Kidney capillary endothelial cell (primary cell): ENCODE measurements at places on chromosomes 11 and 22.
A peak's percentile ranks its signal among the peaks of the same experiment; 100 is the strongest.

DNA sequence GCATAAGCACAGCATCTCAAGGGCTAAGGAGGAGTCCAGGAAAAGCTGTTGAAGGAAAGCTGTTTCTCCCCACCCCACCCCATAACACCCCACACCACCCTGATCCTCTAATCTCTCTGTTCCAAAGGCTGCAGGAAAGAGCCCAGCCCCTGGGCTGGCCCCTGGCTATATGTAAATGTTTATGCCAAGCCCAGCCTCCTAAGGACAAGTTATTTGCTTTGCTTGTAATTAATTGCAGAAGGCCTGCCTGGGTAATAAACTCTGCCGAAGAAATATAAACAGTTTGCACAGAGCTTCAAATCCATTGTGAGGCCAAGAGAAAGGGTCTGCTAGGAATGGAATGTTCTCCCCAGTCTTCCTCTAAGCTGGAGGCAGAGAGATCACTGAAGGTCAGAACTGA is 21.2 kb downstream of the ARRB1 start:
- DNase-seq, result no peak

DNA sequence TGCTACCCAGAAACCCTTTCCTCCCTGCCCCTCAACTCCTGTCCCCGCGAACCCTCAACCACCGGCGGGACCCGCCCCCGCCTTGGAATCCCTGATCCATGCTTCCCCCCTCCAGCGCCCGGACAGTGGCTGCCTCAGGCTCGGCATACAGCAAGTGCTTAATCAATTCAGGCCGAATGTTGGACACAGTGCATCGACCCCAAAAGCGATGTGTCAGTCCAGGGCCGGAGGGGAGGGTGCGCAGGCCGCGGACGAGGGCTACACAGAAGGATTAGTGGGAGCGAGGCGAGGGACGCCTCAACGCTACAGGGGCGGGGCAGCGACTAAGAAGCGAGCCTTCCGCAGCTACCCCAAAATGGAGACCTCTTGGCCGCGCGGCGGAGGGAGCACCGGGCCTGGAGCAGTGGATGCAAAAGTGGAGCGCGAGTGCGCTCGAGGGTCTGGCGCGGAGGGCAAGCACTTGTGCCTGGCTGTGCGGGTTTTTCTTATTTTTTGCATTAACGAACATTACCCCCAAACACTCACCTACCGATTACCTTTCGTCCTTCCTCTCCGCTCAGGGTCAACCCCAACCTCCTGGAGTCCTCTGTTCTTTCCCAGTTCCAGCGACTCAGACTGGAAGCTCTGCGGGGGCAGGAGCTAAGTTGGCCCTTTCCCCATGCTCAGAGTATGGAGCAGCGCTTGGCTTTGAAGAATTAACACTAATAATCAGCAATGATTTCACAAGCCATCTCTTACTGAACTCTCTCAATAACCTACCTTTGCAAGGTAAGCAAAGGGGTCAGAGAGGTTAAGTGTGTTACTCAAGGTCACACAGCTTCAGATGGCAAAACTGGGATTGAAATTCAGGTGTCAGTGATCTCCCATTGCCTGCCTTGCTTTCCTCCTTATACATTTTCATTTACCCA is 30.0 kb upstream of the WNT11 start:
- peak; percentile 26 for DNase-seq

DNA sequence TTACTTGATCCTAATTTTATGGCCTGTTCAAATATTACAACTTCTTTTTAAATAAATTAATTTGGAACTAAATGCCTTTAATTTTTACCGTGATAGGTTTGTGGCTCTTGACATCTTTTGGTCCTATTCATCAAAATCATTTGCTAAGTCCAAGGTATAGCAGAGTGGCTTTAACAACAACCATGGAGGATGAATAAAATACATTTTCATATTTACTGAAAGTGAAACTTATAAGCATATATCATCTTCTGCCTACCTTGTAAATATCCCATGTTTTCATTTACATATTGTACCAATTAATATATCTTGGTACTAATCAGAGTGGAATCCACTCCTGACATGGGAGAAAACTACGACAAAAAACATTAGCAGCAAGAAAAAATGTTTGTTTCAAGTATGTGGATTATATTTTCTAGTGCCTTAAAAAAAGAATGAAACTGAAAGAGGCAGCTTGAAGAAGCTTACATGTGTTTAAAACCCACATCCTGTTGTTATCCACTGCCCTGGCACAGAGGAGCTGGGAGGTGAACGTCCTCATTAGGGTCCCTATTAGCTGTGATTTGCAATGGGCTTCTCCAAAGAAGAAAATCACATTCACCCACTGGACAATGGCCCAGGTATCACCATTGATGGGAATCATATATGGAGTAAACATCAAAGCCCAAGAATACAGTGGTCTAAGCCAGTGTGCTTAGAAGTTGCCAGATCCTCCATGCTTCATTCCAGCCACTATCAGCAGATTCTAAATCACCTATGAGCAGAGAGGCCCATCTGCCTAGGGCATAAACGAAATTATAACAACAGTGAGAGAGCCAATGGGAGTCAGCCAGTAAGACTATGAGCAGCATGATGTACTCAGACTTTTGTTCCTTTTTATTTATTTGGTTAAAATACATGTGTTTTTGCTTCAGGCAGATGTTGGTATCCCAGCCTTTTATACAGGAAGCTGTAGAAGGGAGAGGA is 84.7 kb downstream of the MAML2 start:
- no peak for DNase-seq

GRCh38 chr11:36093548-36093947 is 149.7 kb downstream of the LDLRAD3 start:
- no peak for DNase-seq

DNA sequence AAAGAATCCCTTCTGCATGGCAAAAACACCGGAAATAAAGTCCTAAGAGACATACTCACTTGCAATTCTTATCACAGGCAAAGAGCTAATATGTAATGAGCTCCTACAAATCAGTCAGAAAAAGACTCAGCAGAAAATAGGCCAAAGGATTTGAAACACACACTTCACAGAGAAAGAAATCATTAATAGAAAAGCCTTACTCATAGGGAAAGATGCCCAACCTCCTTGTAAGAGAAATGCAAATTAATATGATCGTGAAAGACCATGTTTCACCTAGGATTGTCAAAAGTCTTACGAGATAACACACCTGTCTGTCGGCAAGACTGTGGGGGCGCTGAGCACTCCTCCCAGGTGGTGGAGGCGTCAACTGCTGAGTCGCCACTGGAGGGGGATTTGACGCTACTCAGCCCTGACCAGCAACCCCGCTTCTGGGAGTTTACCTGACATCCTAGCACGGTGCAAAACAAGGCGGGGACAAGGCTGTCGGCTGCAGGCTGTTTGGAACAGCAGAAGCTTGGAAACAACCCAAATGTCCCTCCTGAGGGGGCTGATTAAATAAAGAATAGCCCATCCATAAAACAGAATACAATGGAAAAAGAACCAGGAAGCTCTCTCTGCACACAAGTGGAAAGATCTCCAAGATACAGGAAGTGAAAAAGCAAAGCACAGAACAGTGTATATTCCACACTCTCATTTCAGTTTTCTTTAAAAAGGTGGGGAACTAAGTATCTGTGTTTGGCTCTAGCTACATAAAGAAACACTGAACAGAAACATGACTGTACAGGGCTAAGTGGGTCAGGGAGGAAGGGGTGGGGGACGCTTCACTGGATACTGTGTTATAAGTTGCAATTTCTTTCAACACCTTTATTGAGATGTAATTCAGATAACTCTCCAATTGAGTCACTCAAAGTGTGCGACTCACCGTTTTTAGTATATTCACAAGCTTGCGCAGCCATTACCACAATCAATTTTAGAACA is 11.5 kb downstream of the CSNK1E start:
- no peak for DNase-seq
